ENCODE measurements at places on chromosomes 11 and 22.

DNA sequence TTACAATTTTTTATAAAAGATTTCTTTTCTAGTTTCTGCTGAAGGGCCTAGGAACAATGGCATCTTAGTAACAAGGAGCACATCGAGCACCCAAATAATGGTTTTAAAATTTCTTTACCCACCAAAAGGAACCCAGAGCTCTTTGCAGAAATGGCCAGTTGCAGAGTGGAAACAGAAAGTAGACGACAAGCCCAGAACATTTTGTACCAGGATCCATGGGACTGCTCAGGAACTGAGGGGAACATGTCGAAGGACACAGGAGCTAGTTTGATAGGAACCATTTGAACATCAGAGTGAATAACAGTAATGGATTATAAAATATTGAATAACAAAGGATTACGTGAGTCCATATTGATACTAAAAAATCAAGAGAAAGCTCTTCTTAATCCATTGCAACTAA is 17.3 kb downstream of the PANX1 start:
- DNase-seq: no peak

DNA sequence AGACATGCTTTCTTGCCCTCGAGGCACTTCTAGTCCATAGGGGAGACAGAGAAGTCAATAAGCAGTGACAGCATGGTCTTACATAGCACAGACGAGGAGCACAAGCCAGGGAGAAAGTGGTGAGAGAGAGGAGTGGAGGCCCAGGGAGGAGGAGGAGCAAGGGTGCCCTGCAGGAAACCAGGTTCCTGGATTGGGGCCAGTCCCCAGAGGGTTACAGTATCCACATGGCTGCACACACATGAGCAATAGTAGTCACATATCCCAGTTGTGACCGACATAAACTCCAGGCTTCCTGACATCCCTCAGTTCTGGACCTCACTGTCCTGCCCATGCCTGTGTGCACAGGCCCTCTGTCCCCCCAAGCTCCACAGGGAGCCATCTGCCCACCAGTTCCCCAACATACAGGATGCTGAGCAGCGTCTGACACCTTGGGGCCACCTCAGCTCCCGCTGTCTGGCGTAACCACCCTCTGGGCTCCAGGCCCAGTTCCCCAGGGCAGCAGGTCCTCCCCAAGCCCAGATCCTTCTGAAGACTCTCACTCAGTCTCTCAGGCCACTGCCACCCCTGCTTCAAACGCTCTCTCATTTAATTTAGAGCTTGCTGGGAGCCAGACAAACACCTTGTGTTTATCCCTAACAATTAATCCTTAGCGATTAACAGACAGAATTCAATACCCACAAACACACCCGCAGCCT is 53.7 kb downstream of the DSCAML1 start:
- DNase-seq: no peak

DNA sequence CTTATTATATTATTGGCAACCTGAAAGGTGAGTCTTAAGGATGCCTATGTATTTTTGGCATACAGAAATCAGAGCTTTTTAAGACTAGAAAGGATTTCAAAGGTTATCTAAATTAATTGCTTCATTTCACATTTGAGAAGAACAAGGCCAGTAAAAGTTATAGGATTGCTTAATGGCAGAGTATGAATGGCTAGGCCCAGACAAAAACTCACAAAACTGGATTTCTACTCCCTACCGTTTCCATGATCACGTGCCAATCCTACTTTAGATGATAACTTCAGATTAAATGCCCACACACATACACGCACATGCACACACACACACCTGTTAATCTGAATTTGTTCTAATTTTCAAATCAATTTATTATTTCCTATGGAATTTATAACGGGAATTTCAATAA is 1.8 kb upstream of the PDE3B start:
- no peak for DNase-seq

DNA sequence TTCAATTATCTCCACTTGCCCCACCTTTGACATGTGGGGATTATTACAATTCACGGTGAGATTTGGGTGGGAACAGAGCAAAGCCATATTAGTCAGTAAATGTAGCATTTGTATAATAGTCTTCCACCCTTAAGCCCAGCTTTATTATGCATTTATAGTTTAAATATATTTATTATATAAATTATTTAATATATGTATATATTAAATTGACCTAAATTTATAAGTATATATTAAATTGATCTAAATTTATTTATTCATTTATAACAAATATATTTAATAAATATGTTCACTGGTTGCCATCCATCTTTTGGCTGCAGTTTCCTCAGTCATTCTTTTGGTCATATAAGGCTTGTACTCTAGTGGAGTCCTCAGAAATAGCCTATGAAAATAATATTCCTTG is 23.6 kb upstream of the CHORDC1 start:
- no peak for DNase-seq

GRCh38 chr11:2549491-2549875 is 104.7 kb downstream of the KCNQ1 start:
- DNase-seq: no peak

DNA sequence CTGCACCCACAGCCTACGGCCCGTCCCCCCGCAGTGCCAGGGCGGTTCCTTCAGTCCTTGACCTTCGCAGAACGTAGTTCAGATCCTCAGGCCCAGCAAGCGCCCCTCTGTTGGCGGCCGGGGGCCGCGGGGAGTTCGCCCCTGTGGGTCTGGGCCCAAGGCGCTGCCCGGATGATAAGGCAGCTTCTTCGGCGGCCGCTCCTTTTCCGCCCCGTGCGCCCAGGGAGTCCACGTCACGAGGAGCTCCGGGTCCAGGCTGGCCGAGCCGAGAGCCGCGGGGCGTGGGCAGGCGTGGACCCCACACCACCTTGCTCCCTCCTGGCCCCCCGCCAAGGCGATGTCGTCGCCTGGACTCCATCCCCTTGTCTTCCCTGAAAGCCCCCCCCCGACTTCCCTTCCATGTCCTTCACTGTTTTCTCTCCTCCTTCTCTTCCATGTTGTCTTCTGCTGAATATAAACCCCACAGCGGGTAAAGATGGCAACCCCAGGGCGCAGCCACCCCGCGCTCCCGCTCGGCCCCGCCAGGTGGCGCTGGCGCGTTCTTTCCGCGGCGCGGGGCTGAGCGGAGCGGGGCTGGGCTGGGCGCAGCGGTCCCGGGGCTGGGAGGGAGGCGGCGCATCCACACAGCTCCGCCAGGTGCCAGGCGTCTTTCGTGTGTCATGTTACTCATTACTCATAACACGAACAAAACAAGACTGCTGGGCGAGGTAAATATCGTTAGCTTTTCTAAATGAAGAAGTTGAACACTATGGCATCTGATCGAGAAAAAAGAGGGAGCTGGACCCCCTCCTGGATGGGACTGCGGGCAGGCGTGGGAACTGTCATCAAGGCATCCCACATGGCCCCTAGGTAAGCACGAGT is 321.0 kb downstream of the NTM start:
- no peak for DNase-seq

- no peak for DNase-seq
Observed at GRCh38 chr11:104573441-104573990, 324.7 kb downstream of the CASP12 start.

GRCh38 chr11:102912482-102912830 is 37.7 kb upstream of the MMP12 start:
- no peak for DNase-seq

DNA sequence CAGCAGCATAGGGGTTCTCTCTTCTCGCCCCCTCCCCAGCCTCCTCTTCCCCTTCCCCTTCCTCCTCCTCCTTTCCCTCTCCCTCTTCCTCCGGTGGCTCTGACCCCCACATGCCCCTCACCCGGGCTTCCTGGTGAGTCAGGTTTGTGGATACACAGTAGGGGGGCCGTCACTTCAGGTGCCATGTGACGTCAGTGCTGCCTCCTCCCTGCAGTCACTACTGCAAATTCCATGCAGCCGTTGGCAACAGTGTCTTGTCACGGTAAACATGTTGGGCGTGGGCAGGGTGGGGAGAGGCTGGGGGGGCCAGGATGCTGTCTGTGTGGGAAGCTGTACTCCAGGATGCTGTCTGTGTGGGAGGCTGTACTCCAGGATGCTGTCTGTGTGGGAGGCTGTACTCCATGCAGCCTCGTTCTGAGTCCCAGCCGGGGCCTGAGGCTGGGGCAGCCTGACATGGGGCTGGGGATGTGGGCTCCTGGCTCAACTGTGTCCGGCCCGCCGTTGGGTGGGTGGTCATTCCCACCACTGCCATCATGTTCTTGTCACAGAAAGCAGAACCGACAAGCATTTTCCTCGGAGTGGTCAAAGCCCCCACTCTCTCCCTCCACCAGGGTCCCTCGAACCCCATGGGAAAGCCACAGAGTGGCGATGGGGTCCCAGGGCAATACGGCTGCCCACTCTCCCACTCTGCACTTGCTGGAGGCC is 2.4 kb upstream of the MUC2 start:
- DNase-seq: no peak

DNA sequence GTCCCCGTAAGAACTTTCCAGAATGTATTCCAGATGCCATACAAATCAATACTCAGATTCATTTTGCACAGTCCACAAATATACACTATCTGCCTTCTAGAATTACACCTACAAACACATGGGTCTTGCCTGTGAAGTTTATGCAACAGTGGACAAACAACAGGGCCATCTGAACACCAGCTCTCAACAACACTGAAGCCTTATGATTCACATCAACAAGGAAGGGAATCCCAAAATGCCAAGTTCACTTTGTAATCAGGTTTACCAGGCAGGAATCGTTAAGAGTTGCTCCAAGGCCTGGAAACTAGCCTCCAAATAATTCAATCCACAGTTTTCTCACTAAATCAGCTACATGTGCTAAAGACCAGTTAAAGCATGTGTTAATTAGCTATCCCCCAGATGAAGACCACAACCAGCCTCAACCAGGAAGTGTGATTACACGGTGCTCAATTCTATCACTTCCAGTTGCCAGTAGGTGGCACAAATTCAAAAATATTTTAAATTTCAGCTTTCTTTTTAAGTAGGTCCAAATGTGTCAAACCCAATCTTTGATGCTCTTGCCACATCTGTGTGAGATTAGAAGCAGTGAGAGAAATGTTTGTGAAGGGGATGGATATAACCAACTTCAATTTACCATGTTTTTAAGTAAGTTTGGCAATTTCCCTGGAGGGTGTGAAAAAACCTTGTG is 139.1 kb upstream of the BDNF start:
- no peak for DNase-seq

DNA sequence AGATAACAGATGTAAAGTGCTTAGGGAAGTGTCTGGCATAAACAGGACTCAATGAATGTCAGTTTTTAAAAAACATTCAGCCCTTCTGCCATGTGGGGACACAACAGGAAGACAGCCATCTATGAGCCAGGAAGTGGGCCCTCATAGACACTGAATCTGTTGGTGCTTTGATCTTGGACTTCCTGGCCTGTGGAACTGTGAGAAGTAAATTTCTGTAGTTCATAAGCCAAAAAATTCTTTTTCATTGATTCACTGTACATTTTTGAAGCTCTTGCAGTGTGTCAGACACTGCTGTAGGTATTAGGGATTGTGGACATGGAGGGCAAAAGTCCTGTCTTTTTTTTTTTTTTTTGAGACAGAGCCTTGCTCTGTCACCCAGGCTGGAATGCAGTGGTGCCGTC is 188.6 kb downstream of the HIPK3 start:
- DNase-seq: no peak

DNA sequence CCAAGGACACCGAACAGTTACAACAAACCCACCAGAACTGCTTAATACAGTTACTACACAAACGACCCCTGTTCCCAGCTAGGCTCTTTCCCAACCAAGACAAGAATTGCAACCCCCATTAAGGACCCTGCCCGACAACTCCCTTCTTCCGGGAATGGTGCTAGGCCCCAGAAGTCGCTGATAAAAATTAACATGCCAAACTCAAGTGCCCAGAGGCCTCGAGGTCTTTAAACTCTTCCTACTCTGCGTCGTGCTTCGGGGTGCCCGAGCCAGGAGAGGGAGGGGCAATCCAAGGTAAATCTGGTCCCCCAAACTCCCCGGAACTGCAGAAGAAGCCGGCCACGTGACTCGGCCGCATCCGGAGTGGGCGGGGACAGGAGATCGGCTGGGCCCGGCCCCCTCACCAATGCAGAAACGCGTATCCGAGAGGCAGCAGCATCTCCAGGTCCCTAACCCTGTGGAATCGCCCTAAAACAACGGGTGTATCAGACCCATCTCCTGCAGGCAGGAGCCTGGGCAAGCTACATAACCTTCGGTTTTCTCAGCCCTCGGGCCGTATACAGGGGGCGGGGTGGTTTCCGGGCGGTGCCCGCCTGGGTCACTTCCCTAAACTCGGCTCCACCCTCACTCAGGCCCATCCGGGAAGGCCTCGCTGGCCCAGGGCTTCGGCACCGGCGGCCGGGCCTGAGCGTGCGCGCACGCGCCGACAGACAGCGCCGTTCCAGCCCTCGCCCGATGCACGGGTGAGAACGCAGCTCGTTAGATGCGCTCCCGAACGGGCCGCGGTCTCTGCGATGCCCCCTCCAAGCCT is 1.1 kb downstream of the CFL1 start:
- DNase-seq: peak; percentile 81

- no peak for DNase-seq
Observed at GRCh38 chr11:764322-765024, 12.8 kb downstream of the GATD1 start.

- DNase-seq: no peak
Observed at GRCh38 chr11:34185926-34186841, 80.8 kb downstream of the NAT10 start.

GRCh38 chr11:68912254-68912653 is 8.6 kb downstream of the IGHMBP2 start:
- DNase-seq: no peak

DNA sequence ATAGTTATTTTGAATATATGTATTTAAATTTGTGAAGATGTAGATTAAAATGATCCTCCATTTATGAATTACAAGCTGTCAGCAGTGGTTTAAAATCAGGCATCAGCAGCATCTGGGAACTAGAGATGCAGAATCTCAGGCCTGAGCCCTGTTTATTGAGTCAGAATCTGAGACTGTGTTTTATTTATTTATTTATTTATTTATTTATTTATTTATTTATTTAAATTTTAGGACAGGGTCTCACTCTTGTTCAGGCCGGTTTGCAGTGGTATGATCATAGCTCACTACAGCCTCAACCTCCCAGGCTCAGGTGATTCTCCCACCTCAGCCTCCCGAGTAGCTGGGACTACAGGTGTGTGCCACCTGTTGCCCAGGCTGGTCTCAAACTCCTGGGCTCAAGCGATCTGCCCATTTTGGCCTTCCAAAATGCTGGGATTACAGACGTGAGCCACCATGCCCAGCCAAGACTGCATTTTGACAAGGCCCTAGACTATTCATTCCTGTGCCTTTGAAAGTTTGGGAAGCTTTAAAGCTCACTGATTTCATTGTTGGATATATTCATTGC is 70.7 kb downstream of the PPP6R3 start:
- DNase-seq: no peak

DNA sequence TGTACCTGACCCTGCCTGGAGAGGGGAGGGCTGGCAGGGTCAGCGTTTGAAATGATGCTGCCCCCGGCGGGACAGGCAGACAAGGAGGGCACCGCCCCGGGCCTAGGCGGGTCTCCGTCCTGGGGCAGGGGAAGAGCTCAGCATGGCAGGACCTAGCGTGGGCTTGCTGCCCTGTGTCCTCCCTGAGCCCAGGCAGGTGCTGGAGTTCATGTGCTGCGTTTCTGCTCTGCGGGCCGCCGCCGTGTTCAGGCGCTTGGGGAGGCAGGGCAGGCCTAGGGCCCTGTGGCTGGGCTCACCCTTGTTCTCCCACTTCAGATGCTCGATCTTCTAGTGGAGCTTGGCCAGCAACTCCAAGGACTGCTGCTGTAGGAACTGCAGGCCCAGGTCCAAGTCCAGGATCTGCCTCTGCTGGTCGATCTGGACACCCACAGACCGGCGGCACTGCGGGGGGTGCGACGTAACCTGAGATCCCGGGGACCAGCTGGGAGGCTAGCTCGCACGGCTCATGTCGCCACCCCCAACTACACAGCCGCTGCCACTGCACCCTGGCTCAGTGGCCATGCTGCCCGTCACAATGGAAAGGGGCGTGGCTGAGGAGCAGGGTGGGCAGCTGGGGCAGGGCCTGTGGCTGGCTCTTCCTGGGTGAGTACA is 84.4 kb downstream of the MED15 start:
- no peak for DNase-seq

Data from globus pallidus (tissue), 1 donor.